ENCODE measurements at places on chromosomes 7 and 10.
A peak's percentile ranks its signal among the peaks of the same experiment; 100 is the strongest.

DNA sequence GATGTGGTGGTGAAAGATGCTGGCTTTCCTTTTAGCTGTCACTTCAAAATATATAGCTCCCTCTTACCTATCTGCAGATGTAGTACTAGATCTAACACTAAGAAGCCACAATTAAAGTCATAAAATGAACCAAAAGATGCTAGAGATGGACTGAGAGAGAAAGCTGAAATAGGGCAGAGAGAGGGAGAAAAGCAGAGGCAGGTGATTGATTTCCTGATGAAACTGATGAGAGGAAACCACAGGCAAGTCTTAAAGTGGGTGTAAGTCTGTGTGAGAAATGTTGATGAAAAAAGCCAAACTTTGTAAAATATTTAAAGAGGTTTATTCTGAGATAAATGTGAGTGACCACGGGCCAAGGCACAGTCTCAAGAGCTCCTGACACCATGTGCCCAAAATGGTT lies 194.3 kb upstream of the MBL2 start:
- DNase-seq: no peak
- H3K36me3 ChIP-seq: no peaks in the 10 kb centered on the region
- no peak overlapping the region for H3K27ac ChIP-seq
- no peaks in the 10 kb centered on the region for H3K27me3 ChIP-seq

DNA sequence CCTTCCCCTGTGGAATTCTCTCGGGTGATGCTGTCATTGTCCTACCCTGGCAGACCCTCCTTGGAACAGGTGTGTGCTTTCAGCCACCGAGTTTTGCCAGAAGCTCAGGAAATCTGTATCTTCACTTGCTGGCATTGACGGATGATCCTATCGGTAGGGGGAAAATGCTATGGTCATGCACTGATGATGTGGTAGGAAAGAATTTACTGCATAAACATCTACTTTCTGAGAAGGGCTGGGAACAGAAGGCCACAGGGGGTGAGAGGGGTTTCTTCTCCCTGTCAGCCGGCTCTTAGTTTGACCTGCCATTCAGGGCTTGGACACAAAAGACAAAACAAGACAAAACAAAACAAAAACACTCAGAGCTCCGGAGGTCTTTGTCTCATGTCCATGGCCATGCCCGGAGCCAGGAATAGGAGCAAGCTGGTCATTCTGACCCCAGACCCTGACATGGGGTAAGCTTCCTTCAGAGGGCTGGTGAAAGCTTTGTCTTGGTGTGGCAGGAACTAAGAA lies 43.6 kb upstream of the CARD11 start:
- H3K36me3 ChIP-seq: no peaks in the 10 kb centered on the region
- peaks cover 33% of the 10 kb centered on the region for H3K4me1 ChIP-seq
- no peak overlapping the region for H3K27ac ChIP-seq
- H3K27me3 ChIP-seq: no peaks in the 10 kb centered on the region

- H3K27ac ChIP-seq: no peak overlapping the region
- no peaks in the 10 kb centered on the region for H3K36me3 ChIP-seq
- H3K4me1 ChIP-seq: no peaks in the 10 kb centered on the region
- H3K27me3 ChIP-seq: no peaks in the 10 kb centered on the region
- DNase-seq: no peak
Observed at GRCh38 chr10:48535416-48536155, 69.3 kb downstream of the ARHGAP22 start.

- no peaks in the 10 kb centered on the region for H3K36me3 ChIP-seq
- H3K4me3 ChIP-seq: peak overlapping the region; percentile 79
- H3K4me1 ChIP-seq: no peaks in the 10 kb centered on the region
- no peaks in the 10 kb centered on the region for H3K27me3 ChIP-seq
- DNase-seq: no peak
Observed at GRCh38 chr10:32379318-32379949, 32.5 kb upstream of the EPC1 start.

DNA sequence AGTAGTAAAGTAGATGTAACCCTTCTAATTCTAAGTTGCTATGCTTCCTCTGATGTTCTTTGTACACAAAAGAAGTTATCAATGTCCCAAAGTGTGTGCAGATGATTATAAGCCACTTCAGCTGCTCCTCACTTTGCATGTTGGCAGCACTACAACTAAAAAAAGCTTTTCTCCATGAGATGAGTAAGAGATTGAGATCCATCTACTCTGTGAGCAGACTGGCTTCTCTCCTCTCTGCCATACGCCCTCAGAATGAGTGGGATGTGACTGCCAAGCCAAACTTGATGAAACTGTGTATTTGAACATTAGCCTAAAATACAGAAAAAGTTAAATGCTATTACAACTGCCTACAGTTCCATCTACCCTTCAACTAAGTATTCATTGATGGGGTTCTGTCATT lies 102.9 kb upstream of the ETV1 start:
- H3K4me1 ChIP-seq: no peaks in the 10 kb centered on the region
- H3K4me3 ChIP-seq: no peak overlapping the region
- H3K36me3 ChIP-seq: no peaks in the 10 kb centered on the region
- no peak overlapping the region for H3K27ac ChIP-seq
- DNase-seq: no peak
- no peaks in the 10 kb centered on the region for H3K27me3 ChIP-seq

DNA sequence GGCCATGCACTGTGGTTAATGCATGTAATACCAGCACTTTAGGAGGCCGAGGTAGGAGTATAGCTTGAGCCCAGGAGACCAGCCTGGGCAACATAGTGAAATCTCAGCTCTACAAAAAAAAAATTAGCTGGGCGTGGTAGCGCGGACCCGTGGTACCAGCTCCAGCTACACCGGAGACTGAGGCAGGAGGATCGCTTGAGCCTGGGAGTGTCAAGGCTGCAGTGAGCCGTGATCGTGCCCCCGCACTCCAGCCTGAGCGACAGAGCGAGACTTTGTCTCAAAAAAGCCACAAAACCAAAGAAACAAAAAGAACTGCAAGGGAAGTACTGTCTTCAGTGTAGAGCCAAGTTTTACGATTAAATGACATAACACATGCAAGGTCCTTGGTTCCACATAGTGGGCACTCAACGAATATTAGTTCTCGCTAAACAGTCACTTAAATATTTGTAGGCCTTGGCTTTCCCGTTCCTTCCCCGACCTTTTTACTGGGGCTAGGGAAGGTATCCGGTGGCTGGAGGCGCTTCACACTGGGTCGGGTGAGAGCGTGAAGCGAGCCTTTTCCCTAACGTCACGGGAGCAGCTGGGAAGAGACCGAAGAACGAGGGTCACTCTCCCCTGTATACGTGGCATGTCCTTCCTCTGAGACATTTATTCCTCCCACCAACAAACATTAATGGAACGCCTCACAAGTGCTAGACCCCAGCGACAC lies 993 bp upstream of the SND1 start:
- peaks cover 38% of the 10 kb centered on the region for H3K4me1 ChIP-seq
- DNase-seq: no peak
- peak overlapping the region; percentile 89 for H3K27ac ChIP-seq
- H3K4me3 ChIP-seq: peak overlapping the region; percentile 99

DNA sequence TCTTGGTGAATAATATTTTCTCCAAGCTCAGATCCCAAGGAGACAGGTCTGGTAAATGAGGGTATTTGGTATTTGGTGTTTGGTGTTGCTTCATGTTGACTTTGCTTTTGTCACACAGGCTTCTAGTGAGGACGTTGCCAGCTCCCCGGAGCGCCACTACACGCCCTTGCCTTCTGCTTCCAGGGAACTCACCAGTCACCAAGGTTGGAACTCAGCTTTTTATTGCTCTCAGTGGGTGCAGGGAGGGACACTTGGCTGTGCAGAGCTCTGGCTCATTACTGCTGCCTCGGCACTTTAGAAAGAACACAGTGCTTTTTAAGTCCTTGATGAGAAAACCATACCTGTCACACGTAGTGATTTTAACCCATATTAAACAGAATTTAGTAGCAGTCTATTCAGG lies 892.9 kb downstream of the LRMDA start:
- H3K27ac ChIP-seq: no peak overlapping the region
- no peak for DNase-seq
- no peaks in the 10 kb centered on the region for H3K27me3 ChIP-seq
- no peak overlapping the region for H3K4me3 ChIP-seq
- no peaks in the 10 kb centered on the region for H3K4me1 ChIP-seq

- no peak for DNase-seq
- no peak overlapping the region for H3K4me3 ChIP-seq
- H3K4me1 ChIP-seq: peaks cover 6% of the 10 kb centered on the region
- H3K27ac ChIP-seq: no peak overlapping the region
Observed at GRCh38 chr10:98422182-98422581, 7.2 kb upstream of the PYROXD2 start.

DNA sequence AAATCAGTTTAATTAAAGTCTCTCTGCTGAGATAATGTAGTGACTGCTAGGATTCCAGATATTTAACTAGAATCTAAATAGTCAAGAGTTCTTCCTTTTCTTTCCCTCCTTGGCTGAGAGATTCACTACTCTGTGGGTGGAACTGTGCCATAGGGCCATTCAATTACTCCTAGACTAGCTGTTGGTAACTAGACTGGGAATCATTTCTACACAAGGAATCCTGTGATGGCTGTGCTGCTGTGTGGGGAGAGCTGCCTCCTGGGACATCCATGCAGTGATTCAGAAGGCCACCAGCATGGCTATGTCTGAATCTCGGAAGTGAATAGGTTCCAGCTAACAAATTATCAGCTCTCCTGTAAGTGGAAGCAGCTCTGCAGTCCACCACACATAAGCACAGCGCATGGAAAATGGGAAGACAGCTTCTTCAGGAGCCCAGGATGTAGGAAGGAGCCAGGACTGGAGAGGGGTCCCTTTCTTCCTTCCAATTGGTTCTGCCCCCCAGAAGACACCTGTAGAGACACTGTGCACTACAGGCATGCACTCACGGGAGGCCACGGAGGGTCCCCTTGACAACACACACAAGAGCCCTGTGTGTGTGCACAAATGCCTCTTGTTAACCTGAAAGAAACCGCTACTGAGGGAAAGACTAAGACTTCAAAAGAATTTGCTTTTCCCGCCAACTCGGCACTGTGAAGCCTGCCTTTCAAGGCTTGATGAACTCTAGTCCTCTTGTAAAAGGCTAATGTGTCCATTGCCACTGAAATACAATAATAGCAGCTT lies 66.5 kb downstream of the SCRN1 start:
- no peaks in the 10 kb centered on the region for H3K36me3 ChIP-seq
- no peak overlapping the region for H3K27ac ChIP-seq
- H3K4me1 ChIP-seq: no peaks in the 10 kb centered on the region
- no peak for DNase-seq
- no peak overlapping the region for H3K4me3 ChIP-seq
